ENCODE measurements at places on chromosomes 6 and 20. TPM values are rescaled to one million over a fixed set of nuclear protein-coding genes. Genes with fewer than 3 reads are reported as not detected.

DNA sequence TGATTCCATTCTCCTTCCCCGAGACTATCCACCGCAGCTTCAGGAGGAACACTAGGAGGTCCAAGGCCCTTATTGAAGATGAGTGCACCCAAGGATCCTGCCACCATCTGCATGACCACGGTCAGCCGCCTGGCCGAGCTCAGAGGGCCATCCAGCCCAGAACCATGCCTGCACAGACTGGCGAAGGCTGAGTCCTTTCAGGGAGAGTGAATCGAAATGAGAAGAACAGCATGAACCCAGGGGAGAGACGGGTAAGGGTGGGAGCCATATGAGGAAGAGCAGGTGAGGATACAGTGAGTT, 26.3 kb downstream of the SERPINB6 start:
- DNase-seq: no peak

DNA sequence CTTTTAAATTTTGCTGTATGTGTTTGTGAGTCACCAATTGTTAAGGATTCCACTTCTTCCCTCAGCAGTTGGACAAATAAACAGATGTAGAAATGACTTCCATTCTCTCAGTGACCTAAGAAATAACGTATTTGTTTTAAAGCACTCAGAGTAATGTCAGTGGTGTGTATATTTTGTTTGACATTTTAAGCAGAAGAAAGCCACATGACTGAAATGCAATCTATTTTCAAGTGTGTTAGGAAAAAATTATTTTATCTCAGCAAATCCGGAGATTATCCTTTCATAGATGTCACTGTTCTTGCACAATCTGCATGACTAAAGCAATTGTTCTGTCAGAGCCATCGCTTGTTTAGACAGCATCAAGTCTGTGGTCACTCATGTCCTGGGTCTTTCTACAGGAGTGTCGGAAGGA, 77.1 kb downstream of the JAG1 start:
- DNase-seq: no peak

DNA sequence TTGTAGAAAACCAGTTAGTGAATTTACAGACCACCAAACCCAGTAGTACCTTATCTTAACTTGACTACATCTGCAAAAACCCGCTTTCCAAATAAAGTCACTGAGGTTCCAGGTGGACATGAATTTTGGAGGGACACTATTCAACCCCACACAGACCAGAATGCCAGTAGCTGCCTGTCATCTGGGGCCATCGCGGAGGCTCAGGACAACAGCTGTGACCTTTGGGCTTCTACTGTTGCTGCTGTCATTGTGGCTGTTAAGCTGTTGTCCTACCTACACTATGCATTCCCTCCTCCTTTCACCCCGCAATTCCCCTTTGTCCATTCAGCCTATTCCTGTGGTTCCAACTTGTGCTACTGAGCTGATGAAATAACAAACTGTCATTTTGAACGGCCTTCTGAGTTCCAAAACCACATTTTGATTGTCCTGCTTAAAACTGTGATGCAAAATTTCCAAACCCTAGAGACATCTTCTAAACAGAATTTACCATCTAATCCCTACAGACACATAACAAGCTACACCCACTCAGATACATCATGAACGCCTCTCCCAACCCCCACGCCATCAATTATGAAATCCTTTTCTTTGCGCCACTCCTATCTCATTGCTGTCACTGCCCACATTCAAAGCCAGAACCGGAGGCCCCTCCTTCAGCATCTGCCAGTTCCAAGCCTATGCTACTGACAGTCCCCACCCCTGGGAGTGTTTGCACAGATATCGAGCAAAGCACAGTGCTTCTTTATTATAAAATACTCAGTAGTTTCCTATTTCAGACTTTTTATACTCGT, 125.0 kb downstream of the C6orf118 start:
- no peak for DNase-seq

RUNX2 gene
- total RNA-seq: 0.09 TPM

PSMA7 gene
- total RNA-seq: 237 TPM

DNA sequence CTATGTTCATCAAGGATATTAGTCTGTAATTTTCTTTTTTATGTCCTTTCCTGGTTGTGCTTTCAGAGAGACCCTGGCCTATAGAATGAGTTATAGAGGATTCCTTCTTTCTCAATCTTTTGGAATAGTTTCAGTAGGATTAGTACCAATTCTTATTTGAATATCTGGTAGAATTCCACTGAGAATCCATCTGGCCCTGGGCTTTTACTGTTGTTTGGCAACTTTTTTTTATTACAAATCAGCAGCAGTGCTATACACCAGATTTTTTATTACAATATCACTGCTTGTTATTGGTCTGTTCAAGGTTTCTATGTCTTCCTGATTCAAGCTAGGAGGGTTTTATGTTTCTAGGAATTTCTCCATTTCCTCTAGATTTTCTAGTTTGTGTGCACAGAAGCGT, 50.0 kb upstream of the NRSN1 start:
- DNase-seq: no peak

HMGCLL1 gene
- total RNA-seq: 5.0 TPM

DNA sequence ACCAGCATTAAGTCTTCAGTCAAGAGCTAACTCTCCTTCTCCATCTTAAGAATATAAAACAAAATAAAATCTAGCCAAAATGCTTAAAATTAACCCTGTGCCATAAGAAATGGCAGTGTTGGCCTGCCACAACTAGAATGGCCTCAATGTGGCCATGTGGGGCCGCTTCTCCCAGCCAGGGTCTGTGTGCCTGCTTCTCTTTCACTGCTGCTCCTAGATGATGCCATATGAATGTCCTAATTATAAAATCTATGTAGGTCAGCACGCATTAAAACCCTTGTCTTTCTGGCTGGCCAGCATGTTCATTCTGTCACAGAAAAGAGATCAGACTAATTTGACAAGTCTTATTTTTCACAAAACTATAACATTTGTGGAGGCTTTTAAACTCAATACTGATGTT, 102.6 kb downstream of the C6orf118 start:
- no peak for DNase-seq

RGL2 gene
- total RNA-seq: 28.3 TPM

DNA sequence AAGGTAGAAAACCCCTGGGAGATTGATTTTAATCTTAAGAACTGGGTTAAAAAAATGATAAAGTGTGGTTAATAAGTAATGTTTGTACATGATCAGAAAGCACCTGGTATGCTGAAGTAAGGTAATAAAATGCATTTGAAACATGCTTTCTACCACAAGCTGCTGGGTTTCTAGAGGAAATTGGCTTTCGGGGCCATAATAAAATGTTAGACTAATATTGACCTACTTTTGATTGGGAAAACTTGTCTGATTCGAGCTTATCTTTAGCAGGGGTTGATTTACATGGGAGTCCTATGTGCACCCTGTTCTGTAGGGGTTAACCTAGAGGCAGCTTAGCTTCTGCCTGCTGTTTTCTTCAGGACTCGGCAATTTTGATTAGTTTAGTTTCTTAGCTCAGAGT, 50.5 kb downstream of the CRYBG1 start:
- DNase-seq: no peak

DNA sequence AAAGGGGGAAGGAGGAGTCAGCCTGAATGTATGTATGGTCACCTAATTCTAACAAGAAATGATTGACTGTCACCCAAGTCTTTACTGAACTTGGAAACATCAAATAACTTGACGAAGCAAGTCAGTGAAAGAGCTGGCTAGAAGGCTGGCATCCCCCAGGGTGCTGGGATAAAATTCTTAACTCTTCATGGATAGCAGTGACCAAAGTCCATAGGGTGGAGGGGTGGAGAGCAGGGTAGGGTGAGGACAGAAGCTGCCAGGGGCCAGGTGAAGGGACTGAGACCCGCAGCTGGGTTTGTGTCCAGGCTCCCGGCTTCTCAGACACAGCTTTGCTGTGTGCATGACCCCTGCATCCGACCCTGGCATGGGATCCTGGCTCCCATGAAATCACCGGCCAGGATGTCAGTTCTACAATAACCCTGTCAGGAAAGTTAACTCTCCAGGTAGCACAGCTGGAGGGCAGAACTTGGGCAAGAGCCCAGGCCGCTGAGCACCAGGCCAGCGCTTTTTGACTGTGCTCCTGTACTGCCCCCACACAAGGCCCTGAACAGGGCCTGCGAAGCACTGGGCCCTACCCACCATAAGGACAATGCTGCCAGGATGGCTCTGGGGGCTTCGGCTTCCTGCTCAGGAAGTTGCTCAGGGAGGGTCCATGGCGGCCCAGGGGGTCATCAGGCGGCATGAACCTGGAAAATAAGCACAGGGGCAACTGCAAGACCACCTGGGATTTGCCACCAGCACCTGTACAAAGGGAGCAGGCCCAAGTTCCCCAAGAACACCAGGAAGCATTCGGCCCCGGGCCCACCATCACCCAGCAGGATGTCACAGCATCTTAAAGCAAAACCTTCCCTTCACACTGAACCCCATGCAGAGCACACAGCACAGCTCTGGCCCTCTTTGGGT, 32.5 kb downstream of the ZC3H12D start:
- no peak for DNase-seq

CFAP206 gene
- 0.53 TPM for total RNA-seq

GRCh38 chr6:142241061-142241460, 60.7 kb upstream of the ADGRG6 start:
- no peak for DNase-seq

- peak; percentile 96 for DNase-seq
These were observed at the start of gene TEAD3 for GRCh38 chr6:35496841-35497570. Gene TEAD3, minus strand, starts transcription at chr6:35497079.

RHAG gene
- not detected for total RNA-seq

- no peak for DNase-seq
These were observed 192.6 kb upstream of the SLC24A3 start for GRCh38 chr20:19019734-19020364.

GRCh38 chr6:15442467-15442866, 196.6 kb downstream of the JARID2 start:
- DNase-seq: no peak

DNA sequence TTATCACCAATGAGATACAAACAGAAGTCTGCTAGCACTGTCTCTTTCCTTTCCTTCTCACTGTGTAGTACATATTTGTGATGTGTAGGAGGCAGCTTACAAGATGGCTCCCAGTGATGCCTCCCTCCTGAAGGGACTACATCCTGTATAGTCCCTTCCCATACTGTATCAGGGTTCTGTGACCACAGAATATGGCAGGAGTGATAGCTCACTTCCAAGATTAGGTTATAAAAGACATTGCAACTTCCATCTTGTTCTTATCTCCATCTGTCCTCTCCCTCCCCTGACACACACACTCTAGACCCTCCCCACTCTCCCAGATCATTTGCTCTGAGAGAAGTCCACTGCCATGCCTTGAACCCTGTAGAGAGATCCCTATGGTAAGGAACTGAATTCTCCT, 38.0 kb downstream of the SESN1 start:
- DNase-seq: no peak

DNA sequence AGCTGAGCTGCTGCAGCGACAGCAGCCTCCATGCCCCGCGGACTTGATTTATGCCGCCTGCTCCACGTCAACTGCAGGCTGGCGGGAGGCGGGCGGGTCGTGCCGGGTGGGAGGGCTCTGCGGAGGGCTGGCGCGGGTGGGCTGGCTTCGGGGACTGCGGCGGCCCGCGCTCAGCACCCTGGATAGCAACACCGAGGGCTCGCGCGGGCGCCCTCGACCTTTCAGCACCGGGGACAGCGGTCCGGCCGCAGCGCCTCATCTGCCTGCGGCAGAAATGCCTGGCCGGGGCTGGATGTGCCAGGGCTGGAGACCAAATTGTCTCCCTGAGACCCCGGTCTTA, 792 bp downstream of the SNAP25 start:
- peak; percentile 92 for DNase-seq

IL17F gene
- total RNA-seq: not detected

DNA sequence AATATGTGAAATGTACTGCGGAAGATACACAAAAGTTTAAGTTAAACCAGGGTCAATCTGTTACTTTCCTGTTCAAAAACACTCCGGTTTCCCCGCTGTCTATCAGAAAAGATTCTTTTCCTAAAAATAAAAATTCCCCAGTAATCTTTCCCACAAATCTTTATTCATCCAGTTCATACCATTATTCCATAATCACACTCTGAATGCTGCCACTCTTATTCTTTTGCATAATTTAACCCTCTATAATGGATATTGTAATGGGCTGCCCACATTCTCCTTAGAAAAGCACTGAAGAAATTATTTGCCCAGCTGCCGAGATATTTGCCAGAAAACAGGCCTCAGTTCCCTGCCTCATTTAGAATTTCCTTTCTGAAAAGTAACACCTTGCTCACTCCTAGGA, 68.6 kb downstream of the EPHA7 start:
- no peak for DNase-seq

GRCh38 chr6:111802720-111803330, 70.4 kb downstream of the FYN start:
- DNase-seq: no peak

GUCA1A gene
- total RNA-seq: 3.4 TPM

BEND6 gene
- total RNA-seq: 0.90 TPM

GRCh38 chr6:6366803-6367202, 46.3 kb upstream of the F13A1 start:
- DNase-seq: peak; percentile 31

DNA sequence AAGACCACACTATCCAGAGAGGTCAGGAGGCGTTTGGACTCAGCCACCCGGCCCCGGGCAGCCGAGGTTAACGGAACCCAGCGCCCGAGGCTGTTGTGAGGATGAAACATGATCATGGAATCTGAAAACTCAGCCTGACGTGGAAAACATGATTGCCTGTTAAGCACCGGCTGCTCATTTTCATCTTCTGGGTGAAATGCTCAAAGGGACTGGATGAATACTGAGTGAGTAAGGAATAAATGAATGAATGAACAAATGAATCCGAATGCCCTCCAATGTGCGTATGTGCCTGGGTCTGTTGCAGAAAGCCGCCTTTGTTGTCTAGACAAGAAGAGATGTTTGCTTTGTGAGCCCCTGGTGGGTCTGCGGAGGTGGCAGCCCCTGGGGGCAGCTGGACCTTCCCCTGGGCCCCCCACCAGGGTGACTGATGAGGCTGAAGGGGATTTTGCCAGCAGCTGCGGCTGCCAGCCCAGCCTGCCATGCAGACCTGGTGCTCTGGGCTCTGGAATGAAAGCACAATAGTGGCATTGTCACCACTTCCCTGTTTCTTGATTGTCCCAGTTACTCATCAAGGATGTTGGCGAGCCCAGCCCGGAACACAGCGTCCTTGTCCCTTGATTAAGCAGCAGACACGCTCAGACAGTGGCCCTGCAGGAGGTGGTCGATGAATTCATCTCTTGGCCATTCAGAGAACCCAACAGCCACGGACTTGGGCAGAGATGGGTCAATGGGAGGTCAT, 211.1 kb downstream of the ANKRD60 start:
- DNase-seq: no peak

- no peak for DNase-seq
These were observed 49.6 kb upstream of the ZNF217 start for GRCh38 chr20:53643031-53643832.

DNA sequence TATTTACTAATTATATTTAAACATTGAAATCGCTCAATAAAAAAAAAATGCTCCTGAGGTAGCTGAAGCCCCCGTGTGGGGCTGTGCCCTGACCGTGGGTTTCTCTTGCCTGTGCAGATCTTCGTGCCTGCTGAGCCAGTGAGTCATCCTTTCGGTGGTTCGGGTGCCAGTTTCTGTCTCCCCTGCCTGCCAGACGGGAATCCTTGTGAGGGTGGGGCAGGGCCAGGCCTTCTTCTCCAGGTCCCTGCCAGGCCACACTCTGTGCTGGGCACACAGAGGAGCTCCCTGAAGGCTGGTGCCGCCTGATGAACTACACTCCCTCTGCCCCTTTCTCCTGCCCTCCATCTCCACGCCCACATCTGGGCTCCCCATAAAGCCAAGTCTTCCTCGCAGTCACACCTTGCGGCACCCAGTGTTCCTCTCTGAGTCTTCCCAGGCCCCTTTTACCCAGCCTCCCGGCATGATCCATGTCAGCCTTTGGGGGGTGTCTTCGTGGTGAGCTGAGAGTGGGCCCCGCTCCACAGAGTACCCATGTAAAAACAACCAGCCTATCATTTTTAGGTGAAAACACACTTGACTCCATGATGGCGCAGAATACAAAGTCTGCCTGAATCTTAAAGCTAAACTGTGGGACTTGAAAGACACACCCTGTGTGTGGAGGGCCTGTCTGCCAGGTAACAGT, 19.3 kb downstream of the FGD2 start:
- DNase-seq: no peak
